ENCODE measurements at places on chromosomes 5 and 9.

- no peak for DNase-seq
Observed at GRCh38 chr9:116422119-116422979, 264.8 kb upstream of the TRIM32 start.

DNA sequence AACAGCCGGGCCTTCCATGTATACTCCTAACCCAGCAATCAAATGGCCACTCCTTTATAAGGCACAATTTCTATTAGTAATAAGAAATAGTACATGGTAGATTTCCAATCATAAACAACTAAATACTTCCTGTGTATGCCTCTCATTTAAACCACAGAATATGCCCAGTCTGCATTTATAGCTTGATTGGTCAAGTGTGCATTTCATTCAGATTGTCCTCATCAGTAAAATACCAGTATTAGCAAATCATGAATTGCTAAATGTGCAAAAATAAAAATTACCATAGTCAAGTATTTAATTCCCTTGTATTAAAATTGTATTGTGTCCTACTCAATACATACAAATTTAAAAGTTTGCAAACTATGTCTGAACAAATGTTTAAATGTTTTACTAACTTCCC is 406.2 kb downstream of the KDM4C start:
- DNase-seq: no peak

DNA sequence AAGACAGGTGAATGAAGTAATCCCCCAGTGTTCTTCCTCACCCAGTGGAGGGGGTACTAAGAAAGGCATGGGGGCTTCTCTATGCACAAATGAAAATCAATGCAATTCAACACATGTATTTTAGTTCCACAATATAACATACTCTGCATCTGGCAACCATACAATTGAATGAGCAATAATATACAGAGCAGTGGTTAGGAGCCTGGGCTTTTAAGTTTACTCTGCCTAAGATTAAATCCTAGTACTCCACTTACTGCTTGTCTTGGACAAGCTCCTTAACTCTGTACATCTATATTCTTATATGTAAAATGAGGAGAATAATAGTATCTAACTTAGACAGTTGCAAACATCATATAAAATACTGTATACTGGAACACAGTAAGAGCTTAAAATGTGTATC is 195.4 kb upstream of the TRIM32 start:
- no peak for DNase-seq

GRCh38 chr9:101130054-101130453 is 101.5 kb downstream of the PLPPR1 start:
- no peak for DNase-seq

DNA sequence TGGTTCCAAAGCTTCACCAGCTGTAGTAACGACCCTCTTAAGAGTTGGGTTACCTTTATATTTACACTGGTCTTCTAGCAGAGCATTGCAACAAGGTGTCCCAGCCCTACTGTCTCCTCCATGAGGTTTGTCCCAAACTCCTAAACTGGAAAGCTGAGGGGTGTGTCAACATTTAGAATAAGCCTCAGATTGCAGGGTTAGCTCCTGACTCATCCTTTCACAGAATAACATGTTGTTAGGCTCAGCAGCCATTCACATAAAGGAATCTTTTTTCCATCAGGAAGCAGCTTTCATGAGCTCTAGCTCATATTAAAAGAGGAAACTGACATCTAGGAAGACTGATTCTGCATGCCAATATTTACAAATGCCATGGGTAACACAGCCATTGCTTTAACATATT is 238.7 kb downstream of the EFNA5 start:
- DNase-seq: no peak

GRCh38 chr5:5066276-5067186 is 73.6 kb upstream of the ADAMTS16 start:
- no peak for DNase-seq

GRCh38 chr9:132588501-132589147 is 6.2 kb downstream of the BARHL1 start:
- no peak for DNase-seq

Measured in left ventricle myocardium inferior (tissue), 1 donor.